Stomach (tissue), 19 donors: ENCODE measurements at places on chromosomes 12 and 14.
A peak's percentile ranks its signal among the peaks of the same experiment; 100 is the strongest.

- no peak for DNase-seq
These were observed 164.6 kb upstream of the HMGA2 start for GRCh38 chr12:65659681-65660080.

- DNase-seq = no peak
These were observed 102.1 kb downstream of the ERGIC2 start for GRCh38 chr12:29278673-29279420.

- DNase-seq = no peak
These were observed 47.4 kb downstream of the CHST11 start for GRCh38 chr12:104504146-104504545.

- no peak for DNase-seq
These were observed 36.3 kb upstream of the CFL2 start for GRCh38 chr14:34750670-34751069.

DNA sequence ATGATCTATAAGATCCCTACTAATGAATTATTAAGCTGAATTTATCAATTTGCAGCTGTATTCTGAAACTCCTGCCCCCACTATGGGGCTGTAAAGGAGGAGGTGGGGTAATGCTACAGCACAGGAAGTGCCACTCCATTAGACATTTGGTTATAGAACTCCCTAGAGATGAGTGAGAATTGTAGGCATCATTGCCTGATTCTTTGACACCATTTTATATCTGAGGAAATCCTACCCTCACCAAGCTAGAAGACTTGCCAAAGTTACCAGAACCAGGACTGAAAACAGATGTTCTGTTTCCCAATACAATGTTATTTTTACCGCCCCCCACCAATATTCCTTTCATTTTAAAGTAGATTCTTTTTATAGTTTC lies 182.4 kb downstream of the EGLN3 start:
- DNase-seq = no peak

- no peak for DNase-seq
These were observed 267.7 kb downstream of the SLC6A15 start for GRCh38 chr12:84644908-84645307.

DNA sequence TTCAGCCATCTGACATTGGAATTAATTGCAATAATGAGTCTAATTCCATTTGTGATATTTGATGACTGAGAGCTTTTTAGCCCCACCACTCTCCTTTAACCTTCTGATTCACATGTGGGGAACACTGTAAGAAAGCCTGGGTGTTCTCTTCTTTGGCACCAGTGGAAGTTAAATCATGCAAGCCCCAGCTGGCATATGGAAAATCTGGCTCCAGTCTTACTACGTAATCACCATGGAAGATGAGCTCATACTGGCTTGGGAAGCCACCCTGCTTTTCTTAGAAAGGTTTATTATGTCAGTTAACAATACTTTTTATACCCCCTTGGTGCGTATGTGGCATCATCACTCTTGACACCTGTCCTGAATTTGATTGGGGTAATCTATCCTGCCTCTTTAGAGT lies 479.3 kb downstream of the SLC16A7 start:
- DNase-seq = no peak

- DNase-seq = no peak
These were observed 27.4 kb upstream of the C12orf50 start for GRCh38 chr12:88056571-88056970.

GRCh38 chr12:101878243-101878821 lies 952 bp downstream of the DRAM1 start:
- no peak for DNase-seq

- DNase-seq = no peak
These were observed 166.6 kb upstream of the RPL10L start for GRCh38 chr14:46818147-46818546.

GRCh38 chr14:99519347-99519881 lies 38.2 kb downstream of the CCNK start:
- no peak for DNase-seq

DNA sequence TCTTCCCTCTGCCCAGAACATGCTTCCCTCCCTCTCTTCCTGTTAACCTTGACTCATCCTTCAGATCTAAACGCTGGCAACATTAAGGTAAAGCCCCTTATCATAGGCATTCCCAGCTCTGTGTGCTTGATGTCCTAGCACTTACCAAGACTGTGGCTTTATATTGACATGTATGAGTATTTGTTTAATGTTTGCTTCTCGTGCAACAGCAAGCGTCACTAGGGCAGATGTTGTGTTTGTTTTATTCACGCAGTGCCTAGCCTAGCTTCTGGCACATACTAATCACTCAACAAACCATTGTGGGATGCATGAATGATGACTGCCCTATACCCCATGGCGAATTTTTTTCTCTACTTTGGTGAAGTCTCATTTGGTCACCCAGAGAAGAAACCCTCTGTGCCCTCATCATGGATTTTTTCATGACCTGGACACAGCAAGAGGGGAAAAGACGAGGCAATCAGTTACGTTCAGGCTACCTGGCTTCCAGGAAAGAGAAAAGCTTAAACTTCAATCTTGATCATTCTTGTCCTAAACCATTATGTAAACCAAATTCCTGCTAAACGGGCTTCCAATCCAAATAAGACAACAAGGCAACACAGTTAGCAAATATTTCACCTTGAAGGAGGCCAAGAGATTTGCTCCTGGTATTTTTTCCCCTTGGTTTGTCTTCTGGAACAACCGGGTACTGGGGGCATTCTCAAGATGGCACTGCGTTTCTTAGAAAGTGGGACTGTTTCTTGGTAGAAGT lies 47.9 kb upstream of the SOCS2 start:
- peak; percentile 50 for DNase-seq

DNA sequence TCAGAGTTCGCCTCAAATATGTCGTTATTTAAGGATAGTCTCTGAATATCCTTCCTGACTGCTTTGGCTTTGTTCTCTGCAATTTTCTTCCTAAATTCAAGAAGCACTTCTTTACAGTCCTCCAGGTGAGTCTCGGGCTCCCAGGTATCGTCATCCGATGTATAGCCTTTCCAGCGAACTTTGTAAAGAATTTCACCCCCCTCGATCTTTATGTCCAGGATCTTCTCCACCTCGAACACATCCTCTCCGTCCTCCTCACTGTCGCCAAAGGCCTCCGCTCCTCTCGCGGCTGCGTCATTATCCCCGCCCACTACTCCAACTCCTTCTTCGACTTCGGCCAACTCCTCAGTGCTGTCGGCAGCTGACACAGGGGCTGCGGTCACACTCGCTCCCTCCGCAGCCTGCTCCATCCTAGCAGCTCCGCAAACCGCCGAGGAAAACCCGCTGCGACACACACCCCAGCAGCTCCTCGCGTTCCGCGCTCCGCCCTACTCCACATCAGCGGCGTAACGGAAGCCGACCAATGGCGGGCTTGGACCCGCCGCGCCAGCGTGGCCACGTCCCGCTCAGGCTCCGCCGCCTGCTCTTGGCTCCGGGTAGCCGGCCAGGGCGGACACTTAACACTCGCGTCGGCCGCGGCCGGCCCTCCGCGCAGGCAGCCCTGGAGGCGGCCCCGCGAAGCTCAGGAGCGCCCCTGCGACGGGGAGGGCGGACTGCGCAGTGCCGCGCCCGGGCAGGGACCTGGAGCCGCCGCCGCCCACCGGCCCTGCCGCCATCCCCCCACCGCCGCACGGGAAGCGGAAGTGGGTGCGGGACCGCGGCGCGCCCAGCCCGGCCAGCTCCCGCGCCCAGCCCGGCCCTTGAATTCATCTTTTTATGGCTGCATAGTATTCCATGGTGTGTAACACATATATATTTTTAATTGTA lies 4.1 kb downstream of the CD163L1 start:
- DNase-seq = peak; percentile 69

- DNase-seq = no peak
These were observed 263.4 kb downstream of the ADGRD1 start for GRCh38 chr12:131217024-131217586.

DNA sequence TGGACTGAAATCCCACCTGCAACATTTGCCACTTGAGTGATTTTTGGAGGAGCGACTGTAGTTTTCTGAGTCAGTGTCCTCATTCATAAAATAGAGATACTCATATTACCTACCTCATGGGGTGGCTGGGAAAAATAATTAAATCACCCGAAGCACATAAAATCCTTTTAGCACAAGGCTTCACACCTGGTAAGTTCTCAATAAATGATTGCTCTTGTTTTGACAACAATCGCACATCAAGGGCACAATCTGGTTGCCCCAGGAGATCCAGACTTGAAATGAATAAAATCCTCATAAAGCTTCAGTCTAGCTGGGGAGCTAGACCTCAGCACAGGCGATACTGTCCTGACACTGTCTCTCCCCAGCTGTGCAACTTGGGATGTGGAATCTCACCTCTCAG lies 76.0 kb upstream of the CCDC60 start:
- DNase-seq = no peak

- no peak for DNase-seq
These were observed 669.2 kb downstream of the DIO2 start for GRCh38 chr14:79542121-79542520.

- DNase-seq = no peak
These were observed 5.4 kb downstream of the VWF start for GRCh38 chr12:6118891-6119568.

GRCh38 chr12:88698471-88698870 lies 118.2 kb upstream of the KITLG start:
- no peak for DNase-seq
